Lower lobe of right lung (tissue), 2 donors: ENCODE measurements at places on chromosomes 11 and 22. TPM values are rescaled to one million over a fixed set of nuclear protein-coding genes. Genes with fewer than 3 reads are reported as not detected.

- no peak overlapping the region for H3K27ac ChIP-seq
- no peaks in the 10 kb centered on the region for H3K4me1 ChIP-seq
- H3K27me3 ChIP-seq, result no peaks in the 10 kb centered on the region
- no peaks in the 10 kb centered on the region for H3K36me3 ChIP-seq
- H3K4me3 ChIP-seq, result no peak overlapping the region
- no peak for DNase-seq
These were observed 14.2 kb upstream of the NTM start for GRCh38 chr11:131356206-131356605.

- H3K27me3 ChIP-seq, result no peaks in the 10 kb centered on the region
- H3K4me3 ChIP-seq, result no peak overlapping the region
- peaks cover 21% of the 10 kb centered on the region for H3K4me1 ChIP-seq
- no peaks in the 10 kb centered on the region for H3K36me3 ChIP-seq
- no peak for DNase-seq
- H3K27ac ChIP-seq, result no peak overlapping the region
These were observed 33.8 kb upstream of the DKK3 start for GRCh38 chr11:12042215-12042676.

DNA sequence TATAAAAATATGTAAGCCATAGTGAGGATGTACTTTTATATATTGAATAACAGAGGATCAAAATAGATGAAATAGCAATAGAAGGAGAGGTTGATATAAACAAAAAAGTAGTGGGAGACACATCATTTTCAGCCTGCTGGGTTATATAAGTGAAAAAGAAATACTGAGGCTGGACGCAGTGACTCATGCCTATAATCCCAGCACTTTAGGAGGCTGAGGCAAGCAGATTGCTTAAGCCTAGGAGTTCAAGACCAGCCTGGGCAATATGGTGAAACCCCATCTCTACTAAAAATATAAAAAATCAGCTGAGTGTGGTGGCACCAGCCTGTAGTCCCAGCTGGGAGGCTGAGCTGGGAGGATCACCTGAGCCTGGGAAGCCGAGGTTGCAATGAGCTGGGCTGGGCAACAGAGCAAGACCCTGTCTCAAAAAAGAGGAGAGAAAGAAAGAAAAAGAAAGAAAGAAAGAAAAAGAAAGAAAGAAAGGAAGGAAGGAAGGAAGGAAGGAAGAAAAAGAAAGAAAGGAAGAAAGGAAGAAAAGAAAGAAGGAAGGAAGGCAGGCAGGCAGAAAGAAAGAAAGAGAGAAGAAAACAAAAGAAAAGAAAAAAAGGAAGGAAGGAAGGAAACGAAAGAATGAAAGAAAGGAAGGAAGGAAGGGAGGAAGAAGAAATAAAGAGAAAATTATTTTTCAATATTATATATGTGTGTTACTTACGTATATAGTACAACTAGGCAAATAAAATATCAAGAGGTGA lies 7.0 kb upstream of the P2RY2 start:
- DNase-seq, result peak; percentile 17
- H3K27ac ChIP-seq, result no peak overlapping the region
- H3K4me1 ChIP-seq, result peaks cover 5% of the 10 kb centered on the region
- H3K27me3 ChIP-seq, result no peaks in the 10 kb centered on the region

The TEX12 gene
- not detected for total RNA-seq

The POTEH gene
- not detected for total RNA-seq

The CNTF gene
- total RNA-seq, result 1.9 TPM

The HIPK3 gene
- total RNA-seq, result 138 TPM
